ENCODE measurements at places on chromosomes 6 and 20. TPM values are rescaled to one million over a fixed set of nuclear protein-coding genes. Genes with fewer than 3 reads are reported as not detected.

DNA sequence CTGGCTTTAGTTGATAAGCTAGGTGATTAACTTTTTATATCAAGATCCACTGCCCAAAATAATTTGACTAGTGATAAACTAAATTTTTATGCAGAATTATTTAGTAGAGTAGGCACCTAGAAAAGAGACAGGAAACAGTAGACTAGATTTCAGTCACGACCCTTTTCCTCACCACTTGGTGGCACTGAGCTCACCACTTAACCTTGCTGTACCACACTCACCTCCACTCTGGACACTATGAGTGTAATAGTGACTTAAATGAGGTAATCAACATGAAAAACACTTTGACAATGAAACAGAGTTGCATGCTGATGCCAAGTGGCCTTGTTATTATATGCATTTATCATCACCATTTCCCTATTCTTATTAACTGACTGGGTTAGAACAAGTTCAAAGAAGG lies 730.4 kb downstream of the KIF16B start:
- no peak for DNase-seq

Gene NRSN1
- polyA plus RNA-seq = 1.4 TPM

Gene DEFB132
- not detected for polyA plus RNA-seq

Gene ADISSP
- 22.4 TPM for polyA plus RNA-seq

Measured in renal pelvis (tissue), 12 donors.